Stimulated activated CD8-positive, alpha-beta memory T cell treated with anti-CD3 and anti-CD28 coated beads, Interleukin-7, amount 100 ng/mL, for 24 hours (primary cell): ENCODE measurements at places on chromosomes 5 and 9.

GRCh38 chr9:928363-929042, 48.0 kb upstream of the DMRT3 start:
- DNase-seq = no peak

- no peak for DNase-seq
Observed at GRCh38 chr5:151903243-151903653, 21.4 kb downstream of the GLRA1 start.

DNA sequence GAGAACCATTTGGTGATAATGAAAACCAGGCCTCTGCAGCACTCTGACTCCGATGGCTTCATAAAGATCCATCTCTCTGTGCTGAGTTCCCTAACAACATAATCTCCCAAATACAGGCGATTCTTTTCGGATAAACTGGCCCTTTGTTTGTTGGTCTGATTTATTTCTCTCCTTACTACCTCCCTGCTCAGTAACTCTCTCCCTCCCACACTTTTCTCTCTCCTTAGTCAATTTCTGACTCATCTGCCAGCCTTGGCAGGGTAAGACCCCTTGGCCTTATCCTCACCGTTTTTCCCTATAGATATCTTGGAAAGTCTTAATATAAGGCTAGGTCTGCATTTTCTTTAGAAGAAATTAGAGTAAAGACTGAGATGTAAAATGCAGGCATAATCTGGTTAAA, 128.7 kb downstream of the BRINP1 start:
- DNase-seq = no peak

DNA sequence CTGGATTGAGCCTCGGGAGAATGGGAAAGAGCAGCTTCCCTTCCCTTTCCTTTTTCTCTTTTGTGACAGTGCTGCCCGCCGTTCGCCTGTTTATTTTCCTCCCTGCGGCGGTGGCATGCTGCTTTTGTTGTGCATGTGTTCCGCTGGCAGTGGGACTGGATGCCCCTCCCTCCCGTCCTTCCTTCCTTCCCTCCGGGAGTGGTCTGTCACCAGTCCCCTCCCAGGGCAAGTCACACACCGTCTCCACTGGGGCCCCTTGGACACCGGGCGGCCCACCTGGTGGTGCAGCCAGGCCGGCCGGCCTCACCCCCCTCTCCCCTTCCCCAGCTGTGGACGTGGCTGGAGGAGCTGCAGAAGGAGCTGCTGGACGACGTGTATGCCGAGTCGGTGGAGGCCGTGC, 214.7 kb downstream of the TRIO start:
- DNase-seq = no peak

DNA sequence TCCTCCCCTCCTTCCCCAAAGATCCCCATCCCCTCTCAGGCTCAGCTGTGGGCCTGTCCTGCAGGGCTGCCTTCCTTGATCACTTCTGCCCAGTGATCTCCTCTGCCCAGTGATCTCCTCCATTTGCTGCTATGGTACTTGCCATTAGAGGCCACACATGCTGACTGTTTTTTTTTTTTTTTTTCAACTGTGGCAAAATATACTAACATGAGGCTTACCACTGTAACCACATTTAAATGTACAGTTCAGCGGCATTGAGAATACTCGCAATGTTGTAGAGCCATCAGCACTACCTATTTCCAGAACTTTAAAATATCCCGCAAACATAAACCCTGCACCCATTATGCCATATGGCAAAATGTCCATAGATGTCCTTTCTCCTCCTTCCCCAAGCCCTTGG, 61.7 kb upstream of the EPB41L4B start:
- no peak for DNase-seq

- no peak for DNase-seq
Observed at GRCh38 chr5:102231693-102232619, 64.1 kb downstream of the SLCO4C1 start.

- DNase-seq = no peak
Observed at GRCh38 chr5:169390265-169390664, 89.3 kb upstream of the SLIT3 start.

- DNase-seq = no peak
Observed at GRCh38 chr9:78300209-78300608, 3.3 kb downstream of the PSAT1 start.
